MCF 10A (cell line): ENCODE measurements at places on chromosomes 13 and 19.
A peak's percentile ranks its signal among the peaks of the same experiment; 100 is the strongest.

DNA sequence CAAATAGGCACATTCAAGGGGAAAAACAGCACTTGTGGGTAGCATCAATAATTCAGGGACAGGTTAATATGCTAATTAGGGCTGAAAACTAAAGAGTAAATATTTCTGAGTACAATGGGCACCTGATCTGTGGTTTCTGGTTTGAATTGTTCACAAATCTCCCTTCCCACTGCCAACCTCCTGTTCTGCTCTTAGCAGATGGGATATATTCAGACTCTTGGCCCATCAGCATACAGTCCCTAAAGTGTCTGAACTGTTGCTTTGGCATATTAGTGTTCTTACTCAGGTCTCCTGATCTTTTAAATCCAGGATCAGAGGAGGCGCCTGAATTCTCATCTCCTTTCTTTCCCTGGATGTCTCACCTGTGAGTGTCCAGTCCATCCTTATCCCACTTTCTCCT lies 8.2 kb upstream of the LRCH1 start:
- DNase-seq, result no peak

DNA sequence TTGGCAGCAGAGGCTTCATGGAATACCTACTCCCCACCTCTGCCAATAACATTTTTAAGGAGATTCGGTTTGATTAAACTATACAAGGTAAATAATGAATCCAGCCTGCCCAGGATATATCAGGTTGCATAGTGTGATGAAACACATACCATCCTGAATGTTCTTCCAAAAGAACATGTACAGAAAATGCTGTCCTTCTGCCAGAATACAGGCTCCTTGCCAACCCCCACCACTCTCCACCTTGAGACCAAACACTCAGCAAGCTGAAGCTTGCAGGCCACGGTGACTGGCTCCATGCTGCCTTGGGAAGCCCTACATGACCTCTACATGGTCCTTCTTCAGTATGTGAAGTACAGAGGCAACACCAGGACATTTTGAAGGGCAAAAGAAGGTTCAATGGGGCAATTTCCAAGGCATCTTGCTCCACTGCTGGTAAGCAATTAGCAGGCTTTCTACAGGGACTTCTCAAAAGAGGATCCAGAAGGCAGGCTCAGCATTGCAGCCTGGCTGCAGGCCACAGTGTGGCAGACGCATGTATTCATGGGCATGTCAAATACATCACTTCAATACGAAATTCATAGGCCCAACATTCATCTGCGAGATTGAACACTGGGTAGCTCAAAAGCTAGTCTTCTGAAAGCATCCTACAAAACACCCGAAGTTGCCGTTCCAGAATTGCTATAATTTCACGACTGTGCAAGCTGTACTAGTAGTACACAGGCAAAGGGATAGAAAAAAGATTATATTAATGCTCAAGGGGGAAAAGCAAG lies 62.4 kb upstream of the SERP2 start:
- peak; percentile 97 for DNase-seq

- DNase-seq, result peak; percentile 63
Observed at GRCh38 chr13:80716610-80717081, 375.7 kb upstream of the SPRY2 start.

DNA sequence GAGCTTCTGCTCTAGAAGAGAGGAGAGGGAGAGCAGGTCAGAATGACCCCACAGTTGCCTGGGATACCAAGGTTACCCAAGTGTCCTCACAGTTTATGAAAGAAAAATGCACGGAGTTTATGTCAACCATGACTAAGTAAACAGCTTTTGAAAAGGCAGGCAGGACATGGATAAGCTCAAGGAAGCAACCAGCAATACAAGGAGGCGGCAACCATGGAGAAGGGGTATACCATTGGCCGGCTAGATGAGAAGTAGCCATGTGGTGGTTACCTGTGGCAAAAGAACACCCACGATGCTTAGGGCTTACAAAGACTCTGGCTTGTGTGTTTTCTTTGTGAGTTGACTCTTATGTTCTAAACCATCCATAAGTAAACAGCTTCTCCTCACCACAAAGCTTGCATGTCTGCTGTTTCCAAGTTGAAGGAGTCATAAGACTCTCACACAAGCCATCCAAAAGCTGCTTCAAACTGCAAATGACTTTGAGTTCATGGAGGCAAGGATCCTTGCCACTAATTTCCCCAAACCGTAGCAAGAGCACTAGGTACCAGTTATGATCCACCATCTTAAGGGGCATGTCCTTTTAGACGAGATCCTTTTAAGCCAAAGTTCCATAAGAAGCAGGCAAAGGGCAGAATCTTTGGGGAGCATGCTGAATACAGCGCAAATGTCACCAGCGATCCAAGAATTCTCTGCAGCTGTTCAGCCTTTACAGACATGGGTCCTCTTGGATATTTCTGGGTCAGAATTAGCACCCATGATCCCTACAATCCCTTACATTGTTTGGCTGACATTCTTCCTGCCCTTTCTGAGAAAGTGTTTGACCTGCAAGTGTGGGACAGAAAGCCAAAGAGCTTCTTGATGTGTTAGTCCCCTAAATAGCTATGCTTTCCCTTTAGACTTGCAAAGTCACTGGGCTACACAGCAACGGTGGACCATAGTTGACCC lies 74.8 kb upstream of the IPO5 start:
- DNase-seq, result no peak

DNA sequence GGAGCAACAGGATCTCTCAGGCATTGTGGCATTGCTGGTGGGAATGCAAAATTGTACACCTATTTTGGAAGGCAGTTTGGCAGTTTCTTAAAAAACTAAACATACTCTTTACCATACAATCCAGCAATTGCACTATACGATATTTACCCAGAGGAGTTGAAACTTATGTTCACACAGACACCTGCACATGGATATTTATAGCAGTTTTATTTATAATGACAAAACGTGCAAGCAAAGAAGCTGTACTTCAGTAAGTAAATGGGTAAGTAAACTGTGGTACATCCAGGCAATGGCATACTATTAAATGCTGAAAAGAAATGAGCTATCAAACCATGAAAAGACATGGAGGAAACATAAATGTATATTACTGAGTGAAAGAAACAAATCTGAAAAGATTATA lies 71.6 kb upstream of the UBAC2 start:
- DNase-seq, result no peak

GRCh38 chr19:44746946-44747738 lies 1.4 kb upstream of the BCL3 start:
- DNase-seq, result peak; percentile 98
